ENCODE measurements at places on chromosomes 1 and 21.

GRCh38 chr1:61776091-61776490 lies 33.8 kb downstream of the PATJ start:
- DNase-seq = no peak

DNA sequence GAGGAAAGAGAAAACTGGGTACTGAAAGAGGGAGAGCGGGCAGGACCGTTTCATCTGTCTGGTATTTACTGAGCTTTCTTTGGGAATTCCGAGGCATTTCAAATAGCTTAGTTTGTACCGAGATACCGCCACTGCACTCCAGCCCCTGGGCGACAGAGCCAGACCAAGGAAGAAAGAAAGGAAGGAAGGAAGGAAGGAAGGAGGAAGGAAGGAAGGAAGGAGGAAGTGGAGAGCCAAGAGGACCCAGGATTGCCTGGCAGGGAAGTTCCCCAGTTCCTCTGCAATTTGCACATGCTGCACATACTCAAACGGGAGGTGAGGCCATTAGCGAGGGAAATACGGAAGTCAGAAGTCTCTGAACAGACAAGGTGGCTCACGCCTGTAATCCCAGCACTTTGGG lies 961 bp upstream of the FUCA1 start:
- DNase-seq = no peak

- no peak for DNase-seq
These were observed 176.0 kb upstream of the NRIP1 start for GRCh38 chr21:15240848-15241247.

GRCh38 chr1:19007491-19008441 lies 51.3 kb upstream of the IFFO2 start:
- DNase-seq = no peak

DNA sequence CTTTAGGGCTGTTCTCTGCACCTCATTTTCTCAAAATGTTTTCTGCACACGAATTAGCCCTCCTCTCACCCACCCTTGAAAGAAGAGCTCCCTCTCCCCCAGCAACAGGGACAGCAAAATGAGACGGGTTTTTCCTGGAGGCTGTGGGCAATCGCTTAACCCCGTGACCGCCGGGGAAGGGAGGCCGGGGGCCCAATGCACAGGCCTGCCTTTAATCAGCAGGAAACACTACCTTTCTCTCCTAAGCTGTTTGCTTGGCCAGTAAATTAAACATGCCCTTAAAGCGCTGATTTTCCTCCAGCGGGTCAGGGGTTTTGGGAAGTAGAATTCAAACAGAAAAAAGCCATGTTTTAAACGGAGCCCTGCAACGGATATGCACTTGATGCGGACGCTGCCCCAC lies 114.4 kb downstream of the PRDM16 start:
- no peak for DNase-seq

DNA sequence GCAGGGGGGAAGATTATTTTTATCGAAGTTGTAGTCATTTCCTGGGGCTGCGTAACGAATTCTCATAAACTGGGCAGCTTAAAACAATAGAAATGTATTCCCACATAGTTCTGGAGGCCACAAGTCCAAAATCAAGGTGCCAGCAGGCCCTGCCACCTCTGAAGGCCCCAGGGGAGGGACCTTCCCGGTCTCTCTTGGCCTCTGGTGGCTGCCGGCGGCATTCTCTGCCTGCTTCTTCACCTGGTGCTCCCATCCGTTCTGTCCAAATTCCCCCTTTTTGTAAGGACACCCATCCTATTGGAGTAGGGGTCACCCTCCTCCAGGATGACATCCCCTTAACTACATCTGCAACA lies 92.8 kb downstream of the PDE9A start:
- DNase-seq = no peak

DNA sequence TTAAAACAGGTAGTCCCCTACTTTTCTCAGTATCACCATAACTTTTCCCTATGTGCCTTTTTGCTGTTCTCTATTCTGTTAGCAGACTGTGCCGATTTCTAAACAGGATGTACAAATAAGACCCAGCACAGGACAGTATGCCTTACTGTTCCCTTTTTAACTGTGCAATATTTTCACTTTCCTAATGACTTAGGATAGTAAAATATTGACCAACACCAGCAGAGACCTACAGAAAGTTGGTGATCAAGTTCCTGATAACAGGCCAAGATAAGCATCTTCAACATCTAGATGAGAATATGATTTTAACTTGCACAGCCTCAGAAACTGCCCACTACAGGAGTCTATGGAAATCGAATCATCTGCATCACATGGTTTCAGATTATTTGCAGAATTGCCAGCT lies 42.0 kb downstream of the ADSS2 start:
- DNase-seq = no peak

- no peak for DNase-seq
These were observed 32.6 kb downstream of the RYR2 start for GRCh38 chr1:237074371-237075117.

GRCh38 chr21:36487641-36488307 lies 7.9 kb upstream of the CLDN14 start:
- peak; percentile 55 for DNase-seq

DNA sequence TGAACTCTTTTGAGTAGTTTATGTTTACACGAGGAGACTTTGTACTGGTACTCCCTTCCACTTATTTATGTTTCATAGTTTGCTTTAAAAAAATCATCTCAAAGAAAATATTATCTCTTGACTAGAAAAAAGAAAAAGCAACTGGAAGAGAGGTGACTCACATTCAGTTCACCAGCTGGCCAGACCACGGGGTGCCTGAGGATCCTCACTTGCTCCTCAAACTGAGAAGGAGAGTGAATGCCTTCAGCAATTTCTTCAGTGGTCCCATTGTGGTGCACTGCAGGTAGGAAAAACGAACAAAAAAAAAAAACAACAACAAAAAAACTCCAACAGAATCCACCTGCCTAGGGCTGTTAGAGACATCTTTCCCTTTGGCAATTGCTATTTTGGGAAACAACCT lies 102.9 kb downstream of the PTPRC start:
- DNase-seq = peak; percentile 27

DNA sequence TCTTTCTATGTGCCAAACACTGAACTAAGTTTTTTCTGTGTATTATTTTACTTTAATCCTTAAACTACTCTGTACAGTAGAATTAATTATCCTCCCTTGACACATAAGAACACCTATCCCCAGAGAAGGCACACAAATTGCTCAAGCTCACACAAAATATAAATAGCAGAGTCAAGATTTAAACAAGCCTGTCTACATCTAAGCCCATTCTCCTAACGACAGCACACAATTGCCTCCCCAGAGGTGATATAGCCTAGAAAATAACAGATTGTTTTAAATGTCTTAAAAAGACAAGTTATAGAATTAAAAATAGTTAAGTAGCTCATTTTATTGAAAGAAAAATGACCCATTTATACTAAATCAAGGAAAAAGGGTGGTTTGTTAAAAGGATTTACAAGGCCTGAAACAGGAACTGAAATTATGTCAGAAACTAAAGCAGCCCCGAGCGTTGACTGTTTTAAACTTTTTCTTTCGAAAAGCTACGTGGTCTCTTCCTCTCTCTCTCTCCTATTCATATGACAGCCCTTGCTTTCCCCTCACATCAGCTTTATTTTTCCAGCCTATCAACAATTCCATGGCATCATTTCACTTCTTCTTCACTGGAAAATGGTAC lies 30.5 kb downstream of the TNFSF18 start:
- no peak for DNase-seq

GRCh38 chr1:225863167-225863566 lies 19.0 kb downstream of the TMEM63A start:
- peak; percentile 29 for DNase-seq

DNA sequence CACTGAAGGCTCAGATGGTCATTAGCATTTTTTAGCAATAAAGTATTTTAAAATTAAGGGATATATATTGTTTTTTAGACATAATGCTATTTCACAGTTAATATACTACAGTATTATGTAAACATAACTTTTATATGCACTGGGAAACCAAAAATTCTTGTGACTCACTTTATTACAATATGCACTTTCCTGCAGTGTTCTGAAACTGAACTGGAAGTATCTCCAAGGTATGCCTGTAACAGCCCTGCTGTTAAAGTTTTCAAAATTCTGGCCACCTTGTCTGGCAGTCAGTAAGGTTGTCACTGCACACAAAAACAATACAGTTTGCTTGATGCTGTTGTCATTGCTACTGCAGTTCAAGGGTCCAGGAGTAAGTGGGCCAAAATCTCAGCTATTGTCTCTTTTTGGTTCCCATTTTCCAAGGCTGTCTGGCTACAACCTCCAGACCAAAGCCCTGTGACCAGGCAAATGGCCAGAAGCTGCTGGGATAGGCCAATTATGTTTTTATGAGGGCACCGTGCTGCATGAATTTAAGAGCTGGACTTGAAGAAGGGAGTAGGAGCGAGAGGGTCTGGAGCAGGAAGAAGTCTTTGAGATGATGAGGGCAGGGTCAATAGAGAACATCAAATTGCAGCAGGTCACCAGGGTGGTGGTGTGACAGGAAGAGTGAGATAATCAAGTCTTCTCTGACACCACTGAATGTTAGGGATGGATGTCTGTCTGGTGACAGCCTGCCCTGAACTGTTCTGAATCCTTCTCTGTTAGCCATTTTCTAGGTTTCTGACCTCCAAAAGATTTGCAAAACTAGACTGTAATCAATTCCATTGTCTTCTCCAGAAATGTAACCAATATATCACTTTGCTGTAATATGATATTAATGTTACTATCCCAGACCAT lies 82.3 kb upstream of the CACHD1 start:
- DNase-seq = no peak

DNA sequence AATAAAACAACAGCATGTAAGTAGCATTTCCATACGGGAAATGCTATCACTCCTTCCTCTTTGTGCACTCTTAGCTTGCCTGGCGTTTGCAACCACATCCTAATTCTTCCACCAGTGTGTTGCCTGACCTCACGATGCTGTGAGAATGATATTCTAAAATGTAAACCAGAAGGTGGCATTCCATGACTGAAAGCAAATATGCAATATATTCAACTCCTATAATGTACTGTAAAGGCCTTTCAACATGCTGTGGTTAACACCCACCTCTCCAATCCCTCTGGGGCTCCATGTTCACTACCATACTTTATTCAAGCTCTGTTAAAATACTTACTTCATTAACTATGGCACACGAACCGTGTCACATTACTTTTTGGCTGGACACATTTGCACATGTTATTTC lies 420.6 kb upstream of the DEPDC1 start:
- peak; percentile 16 for DNase-seq

DNA sequence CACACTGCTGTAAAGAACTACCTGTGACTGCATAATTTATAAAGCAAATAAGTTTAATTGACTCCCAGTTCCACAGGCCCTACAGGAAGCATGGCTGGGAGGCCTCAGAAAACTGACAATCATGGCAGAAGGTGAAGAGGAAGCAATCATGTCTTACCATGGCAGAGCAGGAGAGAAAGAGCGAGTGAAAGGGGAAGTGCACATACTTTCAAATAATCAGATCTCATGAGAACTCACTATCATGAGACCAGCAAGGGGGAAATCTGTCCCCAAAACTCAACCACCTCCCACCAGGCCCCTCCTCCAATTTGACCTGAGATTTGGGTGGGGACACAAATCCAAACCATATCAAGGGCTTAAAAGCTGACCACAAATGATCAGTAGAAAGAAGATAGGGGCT lies 493.2 kb downstream of the PTPRC start:
- no peak for DNase-seq

GRCh38 chr1:197915260-197915861 lies 1.8 kb upstream of the LHX9 start:
- no peak for DNase-seq

- DNase-seq = no peak
These were observed 209.2 kb upstream of the DAB1 start for GRCh38 chr1:57633056-57633455.

GRCh38 chr1:59645893-59646292 lies 168.9 kb upstream of the HOOK1 start:
- peak; percentile 75 for DNase-seq

DNA sequence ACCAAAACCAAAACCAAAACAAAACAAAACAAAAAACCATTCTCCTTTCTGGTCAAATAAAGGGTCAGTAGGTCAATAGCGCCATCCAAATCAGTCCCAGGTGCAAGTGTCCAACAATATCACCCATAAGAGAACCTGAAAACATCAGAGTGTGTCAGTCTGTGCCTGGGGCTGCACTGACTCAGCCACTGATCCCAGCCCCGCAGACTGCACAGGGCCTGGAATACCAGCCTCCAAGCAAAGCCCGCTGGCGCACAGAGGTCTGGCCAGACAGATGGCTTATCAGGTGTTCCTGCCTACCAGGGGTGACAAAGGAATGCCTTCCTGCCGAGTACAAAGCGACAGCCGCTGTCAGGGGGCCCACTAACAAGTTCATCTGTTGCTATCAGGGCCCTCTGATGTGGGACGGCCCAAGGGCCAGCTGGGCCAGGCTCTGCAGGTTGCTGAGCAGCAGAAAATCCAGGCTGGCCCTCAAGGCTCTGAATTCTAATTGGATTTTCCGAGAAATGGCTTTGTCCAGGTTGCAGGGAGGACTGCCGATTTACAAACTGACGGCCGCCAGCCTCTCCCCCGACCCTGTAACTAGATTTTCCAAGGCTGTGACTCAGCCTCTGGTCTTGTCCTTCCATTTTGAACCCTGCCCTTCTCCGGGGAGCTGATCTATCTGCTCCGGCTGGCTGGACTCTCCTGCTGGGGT lies 13.7 kb upstream of the TMEM51 start:
- peak; percentile 42 for DNase-seq

Measured in astrocyte (in vitro differentiated cells and primary cell).